NK-92 treated with Interleukin-12 subunit alpha and Interleukin-12 subunit beta, amount 100 ng/mL, for 24 hours (cell line): ENCODE measurements at places on chromosomes 11 and 22.

GRCh38 chr11:99893811-99894210 is 793.3 kb upstream of the ARHGAP42 start:
- no peak for DNase-seq

DNA sequence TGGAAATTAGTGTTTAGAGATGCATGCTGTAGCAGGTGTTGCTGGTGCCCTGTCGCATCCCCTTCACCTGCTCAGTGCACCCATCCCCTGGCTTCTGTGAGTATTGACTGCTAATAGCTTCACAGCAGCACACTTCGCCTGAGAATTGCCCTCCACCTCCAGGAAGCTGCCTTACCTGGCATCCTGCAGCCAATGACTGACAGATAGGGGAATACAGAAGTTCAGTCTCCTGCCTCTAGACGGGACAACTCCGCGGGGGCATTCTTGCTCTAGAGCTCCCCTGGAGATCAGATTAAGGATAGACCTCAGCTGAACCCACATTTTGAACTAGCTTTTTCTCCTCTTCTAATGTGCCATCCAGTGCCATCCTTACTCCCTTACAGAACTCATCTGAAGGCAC is 9.3 kb upstream of the CD3E start:
- DNase-seq: no peak

DNA sequence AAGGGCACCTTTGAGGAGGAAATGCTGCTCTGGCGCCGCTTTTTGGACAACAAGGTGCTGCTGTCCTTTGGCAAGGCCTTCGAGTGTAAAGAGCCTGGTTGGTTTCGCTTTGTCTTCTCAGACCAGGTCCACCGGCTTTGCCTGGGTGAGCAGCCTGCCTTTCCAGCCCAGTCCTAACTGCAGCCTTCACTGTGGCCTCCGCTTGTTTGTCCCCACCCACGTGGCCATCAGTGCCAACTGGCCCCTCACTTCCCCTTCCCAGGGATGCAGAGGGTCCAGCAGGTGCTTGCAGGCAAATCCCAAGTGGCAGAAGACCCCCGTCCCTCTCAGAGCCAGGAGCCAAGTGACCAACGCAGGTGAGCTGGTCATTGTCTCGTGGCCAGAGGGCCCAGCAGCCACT is 12.0 kb upstream of the EXT2 start:
- DNase-seq: no peak

DNA sequence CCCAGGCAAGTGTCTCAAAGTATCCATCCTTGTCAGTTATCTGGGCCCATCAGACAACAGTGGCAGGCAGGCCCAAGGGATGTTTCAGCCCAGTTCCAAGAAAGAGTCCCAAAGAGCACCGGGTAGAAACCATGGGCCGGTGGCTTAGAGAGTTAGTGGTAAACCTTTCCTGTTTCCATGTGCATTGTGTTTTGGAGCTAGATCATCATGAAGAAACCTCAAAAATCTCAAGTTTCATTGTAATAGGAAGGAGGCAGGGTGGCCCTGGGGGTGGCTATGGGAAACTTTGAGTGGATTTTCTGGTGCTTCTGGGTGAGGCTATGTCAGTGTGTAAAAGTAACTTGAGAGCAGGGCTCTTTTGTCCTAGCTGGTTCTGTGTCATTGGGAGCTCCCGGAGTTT is 68.1 kb downstream of the UBASH3B start:
- no peak for DNase-seq

GRCh38 chr11:7072401-7073028 is 16.3 kb upstream of the RBMXL2 start:
- no peak for DNase-seq

- no peak for DNase-seq
Observed at GRCh38 chr11:62843466-62843865, 4.1 kb upstream of the WDR74 start.

DNA sequence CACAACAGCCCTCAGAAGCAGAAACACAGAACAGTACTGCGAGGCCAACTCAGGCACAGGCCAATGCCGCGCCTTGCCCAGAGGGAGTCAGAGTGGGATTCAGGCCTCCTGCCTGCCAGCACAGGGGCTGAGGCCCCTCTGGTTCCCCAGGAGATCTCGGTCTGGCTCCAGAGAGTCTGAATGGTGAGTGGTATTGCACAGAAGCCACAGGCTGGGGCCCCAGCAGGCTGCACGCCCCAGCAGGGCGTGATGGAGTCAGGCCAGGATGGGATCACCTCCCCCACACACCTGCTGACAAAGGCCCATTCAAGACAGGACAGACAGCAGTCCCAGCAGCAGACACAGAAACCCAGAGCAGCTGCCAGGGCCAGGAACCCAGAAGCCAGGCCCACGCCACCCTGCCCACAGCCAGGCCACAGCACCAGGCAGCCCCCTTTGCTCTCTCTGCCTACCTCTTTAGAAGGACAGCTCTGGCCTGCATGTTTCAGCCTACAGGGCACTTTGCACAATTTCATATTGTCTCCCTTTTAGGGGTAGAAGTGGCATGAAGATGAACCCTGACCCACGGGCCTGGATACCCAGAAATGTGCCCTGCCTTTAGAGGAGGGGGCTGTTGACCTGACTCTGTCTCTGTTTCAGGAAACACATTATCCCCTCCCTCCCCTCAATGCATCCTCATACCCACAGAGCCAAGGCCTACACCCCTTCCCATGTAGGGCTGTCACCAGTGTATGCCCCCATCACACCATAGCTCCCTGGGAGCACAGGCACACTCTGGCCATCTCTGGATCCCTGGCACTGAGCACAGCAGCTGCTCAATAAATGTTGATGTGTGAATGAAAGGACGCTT is 6.1 kb downstream of the FXYD6 start:
- no peak for DNase-seq

DNA sequence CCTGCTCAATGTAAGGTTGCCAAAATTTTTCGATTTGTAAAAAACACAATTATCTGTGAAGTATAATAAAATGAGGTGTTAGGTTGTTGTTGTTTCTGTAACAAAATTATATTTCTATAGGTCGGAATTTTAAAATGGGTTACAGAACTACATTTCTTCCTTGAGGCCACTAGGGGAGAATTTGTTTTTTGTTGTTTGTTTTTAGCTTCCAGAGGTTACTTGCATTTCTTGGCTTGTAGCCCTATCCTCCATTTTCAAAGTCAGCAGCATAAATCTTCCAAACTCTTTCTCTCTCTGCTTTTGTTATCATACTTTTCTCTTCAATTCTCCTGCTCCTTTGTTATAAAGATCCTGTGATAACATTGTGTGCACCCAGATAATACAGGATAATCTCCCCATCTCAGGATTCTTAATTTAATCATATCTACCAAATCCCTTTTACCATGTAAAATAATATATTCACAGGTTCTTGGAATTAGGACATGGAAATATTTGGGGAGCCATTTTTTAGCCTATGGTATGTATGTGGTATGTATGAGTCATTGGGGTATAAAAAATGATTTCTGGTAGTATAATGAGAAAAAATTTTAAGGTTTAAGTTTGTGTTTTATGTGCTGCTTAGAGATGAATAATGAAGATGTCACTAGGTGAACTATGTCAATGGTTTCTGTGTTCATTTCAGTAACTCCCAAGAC is 9.4 kb upstream of the PATL1 start:
- DNase-seq: no peak

DNA sequence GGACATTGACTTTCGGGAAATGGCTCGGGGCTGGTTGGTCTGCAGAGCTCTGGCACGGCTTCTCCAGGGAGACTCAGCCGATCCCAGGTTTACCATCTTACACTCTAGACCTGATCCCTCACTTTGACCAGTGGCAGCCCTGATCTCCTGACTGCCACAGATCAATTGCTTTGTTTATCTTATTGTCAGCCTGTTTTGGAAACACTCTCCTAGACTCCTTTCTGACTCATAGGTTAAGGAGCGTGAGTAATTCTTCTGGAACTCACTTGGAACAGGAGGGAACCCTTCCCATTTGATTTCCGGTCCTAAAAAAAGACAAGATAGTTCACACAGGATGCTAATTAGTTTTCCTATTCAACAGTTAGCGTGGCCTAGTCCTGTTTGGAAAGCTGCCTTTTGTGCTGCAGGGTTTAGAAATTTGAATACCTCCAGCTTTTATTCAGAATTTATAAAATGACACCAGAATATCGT is 16.0 kb upstream of the BMAL1 start:
- no peak for DNase-seq

GRCh38 chr11:111299101-111300026 is 1.0 kb downstream of the POU2AF3 start:
- DNase-seq: no peak

DNA sequence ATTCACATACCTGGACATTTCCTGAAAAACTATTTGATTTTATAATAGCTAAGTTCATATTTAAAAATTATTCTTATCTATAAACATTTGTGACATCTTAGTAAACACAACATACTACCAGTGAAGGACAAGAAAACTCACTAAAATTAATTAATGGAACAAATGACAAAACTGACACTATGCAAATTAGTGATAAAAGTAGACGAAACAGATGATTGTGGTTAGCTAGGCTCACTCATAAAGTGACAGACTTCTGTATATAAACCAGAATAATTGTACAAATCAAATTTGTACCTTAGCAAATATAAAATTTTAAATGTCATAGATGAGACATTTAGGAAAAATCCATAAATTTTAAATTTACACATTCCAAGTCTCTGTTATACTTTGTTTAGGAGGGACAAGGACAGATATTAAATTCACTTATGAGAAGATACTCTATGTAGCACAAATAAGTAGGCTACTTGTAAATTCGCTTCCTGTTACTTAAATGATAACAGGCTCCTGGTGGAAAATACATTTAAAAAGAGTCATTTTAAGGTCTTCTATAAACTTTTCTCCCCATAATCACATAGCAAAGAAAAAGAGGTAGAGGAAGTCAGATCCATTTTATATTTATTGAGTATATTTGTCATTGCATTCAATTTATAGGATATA is 81.2 kb downstream of the KIF18A start:
- no peak for DNase-seq

DNA sequence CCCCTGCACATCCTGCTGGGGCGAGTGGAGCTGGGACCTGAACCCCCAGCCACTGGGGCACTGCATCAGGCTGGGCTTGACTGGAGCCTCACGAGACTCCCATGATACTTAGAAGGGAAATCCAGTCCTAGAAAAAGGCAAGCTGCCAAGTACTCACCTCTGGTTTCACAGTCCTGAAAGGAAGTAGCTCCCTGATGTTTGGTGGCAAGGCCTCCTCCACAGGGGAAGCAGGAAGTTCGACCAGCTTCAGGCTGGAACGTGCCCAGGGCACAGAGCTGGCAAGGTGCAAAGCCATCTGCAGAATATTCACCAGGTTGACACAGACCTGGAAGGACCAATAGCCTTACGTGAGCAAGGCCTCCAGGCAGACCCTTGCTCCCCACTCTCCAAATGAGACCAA is 26.8 kb upstream of the NRIP3 start:
- DNase-seq: no peak
